ENCODE measurements at places on chromosomes 6 and 20.

DNA sequence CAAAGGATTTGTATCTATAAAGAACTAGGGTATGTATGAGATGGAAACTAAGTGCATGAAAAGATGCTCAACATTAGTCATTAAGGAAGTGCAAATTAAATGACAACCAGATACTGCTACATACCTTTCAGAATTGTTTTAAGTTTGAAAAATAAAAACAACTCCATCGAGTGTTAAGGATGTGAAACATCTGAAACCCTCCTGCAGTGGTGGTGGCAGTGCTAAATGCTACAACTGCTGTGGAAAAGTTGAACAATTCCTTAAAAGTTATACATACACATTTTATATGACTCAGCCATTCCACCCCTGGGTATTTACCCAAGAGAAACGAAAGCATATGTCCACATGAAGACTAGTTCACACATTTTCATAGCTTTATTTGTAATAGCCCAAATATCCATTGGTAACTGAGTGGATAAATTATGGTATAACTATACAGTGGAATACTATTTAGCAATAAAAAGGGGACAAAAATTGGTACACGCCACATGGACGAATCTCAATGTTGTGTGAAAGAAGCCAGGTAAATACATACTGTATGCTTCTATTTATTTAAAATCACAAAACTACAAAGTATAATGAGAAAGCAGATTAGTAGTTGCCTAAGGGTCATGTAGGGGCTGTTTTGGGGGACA, 10.6 kb downstream of the ARMH2 start:
- DNase-seq = no peak

DNA sequence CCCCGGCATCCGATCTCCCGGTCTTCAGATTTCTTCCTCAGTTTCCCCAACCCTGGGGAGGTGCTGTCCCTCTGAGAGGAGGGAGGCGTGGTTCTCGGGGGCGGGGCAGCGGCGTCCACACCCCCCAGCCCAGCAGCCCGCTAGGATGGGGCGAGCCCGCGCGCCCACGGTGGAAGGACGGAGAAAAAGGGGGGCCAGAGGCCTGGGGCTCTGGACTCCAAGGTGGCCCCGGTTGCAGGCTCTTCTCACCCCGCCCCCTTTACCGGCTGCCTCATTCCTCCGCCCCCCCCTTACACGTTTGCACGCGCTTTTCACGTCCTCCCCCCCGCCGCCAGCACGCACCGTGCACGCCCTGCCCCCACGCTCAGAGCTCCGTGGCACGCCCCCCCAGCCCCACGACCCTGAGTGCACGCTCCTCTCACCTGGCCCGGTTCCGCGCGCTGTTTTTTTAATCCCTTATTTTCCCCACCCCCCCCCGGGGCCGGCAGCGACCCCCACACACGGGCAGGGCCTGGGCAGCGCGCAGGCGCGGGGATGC, 402 bp downstream of the ZBTB12 start:
- peak; percentile 41 for DNase-seq

GRCh38 chr6:3265671-3266070, 6.9 kb downstream of the PSMG4 start:
- no peak for DNase-seq

GRCh38 chr6:85449388-85449817, 480 bp upstream of the NT5E start:
- no peak for DNase-seq

GRCh38 chr20:51284871-51285270, 257.6 kb downstream of the NFATC2 start:
- DNase-seq = no peak

- DNase-seq = no peak
Measured at GRCh38 chr6:43006251-43006650, 7.5 kb downstream of the MEA1 start.

GRCh38 chr6:137763886-137764285, 103.2 kb upstream of the TNFAIP3 start:
- no peak for DNase-seq

GRCh38 chr6:44976677-44977641, 351.2 kb upstream of the RUNX2 start:
- DNase-seq = no peak

GRCh38 chr6:136823128-136823660, 802 bp downstream of the PEX7 start:
- DNase-seq = no peak

- no peak for DNase-seq
Measured at GRCh38 chr20:36527331-36528125, 13.8 kb upstream of the MYL9 start.

- no peak for DNase-seq
Measured at GRCh38 chr6:53264915-53265607, 83.7 kb downstream of the ELOVL5 start.

DNA sequence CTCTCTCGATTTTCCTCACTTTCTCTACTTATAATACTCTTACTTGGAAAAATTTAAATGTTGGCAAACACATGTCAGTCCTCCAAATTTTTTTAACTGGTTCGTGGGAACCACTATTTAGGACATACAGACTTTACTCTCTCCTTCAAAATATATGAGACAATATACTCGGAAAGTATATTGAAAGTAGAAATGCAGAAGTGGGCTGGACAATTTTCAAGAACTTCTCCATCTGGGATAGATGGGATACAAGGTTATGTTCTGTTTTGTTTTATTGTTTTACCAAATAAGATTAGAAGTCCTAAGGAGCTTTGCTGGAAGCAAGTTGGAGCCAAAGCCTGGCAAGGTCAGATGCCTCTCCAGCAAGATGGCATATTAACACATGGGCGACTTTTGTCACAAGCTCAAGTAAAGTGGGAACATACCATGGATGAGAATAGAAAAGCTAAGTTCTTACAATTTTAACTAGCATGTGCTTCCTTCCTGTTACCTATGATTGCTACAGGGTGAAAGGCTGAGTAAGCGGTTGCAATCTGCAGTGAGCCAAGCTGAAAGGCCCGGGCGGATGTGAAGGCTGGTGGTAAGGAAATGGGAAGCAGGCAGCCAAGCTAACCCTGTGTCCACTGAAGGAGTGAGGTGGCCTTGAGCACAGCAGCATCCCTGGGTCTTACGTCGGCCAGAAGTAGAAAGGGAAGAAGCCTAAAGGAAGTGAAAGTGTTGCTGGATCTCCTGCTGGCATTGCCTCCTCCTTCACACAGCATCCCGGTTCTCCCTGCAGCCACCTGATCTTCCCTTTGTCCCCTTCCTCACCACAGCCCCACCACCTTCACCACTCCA, 7.1 kb downstream of the MAP3K5 start:
- DNase-seq = no peak

- DNase-seq = no peak
Measured at GRCh38 chr20:12906361-12906760, 102.4 kb upstream of the SPTLC3 start.

GRCh38 chr6:160120087-160120486, 1.5 kb upstream of the SLC22A1 start:
- DNase-seq = no peak

GRCh38 chr6:156280065-156280464, 497.1 kb upstream of the ARID1B start:
- DNase-seq = no peak

DNA sequence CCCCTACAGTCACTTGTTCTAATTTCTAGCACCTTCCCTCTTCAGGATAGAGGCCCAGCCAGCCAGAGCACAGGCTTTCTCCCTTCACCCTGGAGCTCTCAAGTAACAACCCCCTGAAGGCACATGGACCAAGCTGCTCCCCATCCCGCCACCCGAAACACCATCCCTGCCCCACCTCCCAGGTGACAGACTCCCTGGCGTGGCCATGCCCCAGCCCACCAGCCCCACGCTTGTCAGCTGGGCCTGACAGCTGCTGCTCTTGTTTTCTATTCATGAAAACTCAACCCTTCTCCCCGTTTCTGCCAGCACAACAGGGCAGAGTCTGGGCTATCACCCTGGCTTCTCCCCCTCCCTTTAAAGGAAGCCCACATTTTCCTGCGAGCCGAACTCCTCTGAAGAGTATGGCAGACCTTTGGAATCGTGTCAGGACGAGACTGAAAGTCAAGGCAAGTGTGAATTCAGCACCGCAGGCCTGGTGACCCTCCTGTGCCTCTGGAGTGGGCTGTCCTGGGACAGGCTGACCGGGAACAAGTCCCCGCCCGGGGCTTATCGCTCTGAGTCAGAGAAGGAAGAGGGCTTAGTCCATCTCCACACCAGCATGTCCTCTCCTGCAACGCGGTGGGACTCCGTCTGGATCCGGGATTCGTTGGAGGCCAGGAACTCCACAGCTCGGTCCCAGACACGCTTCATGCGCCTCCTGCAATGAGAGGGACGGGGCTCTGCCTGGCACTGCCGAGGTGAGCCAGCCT, 16.7 kb downstream of the LEMD2 start:
- no peak for DNase-seq

- no peak for DNase-seq
Measured at GRCh38 chr6:38208028-38208427, 388.5 kb downstream of the ZFAND3 start.

- DNase-seq = no peak
Measured at GRCh38 chr6:148883270-148883669, 136.4 kb downstream of the UST start.

- no peak for DNase-seq
Measured at GRCh38 chr6:170130201-170130621, 160.7 kb downstream of the DLL1 start.

DNA sequence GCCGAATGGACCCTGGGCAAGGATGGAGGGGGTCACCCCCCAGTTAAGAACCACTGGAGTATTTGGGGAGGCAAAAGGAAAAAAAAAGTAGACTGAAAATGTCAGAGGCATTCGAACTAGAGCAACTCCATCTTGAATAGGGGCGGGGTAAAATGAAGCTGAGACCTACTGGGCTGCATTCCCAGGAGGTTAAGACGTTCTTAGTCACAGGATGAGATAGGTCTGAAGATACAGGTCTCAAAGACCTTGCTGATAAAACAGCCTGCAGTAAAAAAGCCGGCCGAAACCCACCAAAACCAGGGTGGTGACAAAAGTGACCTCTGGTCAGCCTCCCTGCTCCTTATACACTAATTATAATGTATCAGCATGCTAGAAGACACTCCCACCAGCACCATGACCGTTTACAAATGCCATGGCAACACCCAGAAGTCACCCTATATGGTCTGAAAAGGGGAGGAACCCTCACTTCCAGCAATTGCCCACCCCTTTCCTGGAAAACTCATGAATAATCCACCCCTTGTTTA, 70.4 kb upstream of the KCNG1 start:
- no peak for DNase-seq
